T-helper 9 cell (primary cell): ENCODE measurements at places on chromosomes 2 and 18.

DNA sequence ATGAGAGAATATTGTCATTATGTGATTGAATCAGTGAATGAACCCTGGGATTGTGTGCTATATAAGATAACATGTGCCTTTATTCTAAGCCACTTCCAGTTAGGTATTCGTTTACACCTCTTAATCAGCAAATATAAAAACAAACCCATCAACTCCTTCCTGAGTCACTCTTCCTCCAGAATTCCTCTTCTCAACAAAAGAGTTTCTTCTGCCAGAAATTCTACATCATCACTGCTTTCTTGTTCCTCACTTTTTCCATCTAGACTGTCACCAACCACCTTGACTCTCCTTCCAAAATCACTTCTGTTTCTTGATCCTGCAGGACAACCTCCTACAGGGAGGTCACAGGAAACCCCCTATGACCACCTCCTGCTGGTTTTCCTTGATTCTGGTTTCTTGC, 261.4 kb downstream of the CYP26B1 start:
- no peak for DNase-seq

DNA sequence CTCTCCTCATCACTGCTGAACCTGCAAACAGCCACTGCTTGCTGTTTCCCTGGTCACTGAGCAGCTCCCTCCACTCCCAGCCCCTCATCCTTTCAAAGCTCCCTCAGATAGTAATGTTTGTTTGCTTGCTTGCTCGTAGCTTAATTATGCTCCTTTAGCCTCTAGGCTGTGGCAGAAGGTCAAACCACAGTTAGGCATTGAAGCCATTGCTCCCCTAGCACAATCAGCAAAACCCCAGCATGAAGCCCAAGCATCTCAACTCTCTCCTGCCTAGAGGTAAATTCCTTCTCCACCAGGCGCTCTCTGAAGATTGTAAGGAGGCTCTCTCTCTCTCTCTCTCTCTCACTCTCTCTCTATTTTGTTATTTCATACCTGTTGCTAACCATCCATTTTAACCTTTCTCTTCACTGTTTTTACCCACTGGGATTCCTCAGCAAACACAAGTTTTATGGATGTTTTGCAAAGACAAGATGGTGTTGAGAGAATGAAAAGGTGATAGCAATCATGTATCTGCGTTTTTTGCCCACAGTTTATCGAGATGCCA, 135.9 kb upstream of the HNRNPA3 start:
- no peak for DNase-seq

- no peak for DNase-seq
Observed at GRCh38 chr18:67896451-67896850, 379.9 kb upstream of the DSEL start.

- no peak for DNase-seq
Observed at GRCh38 chr2:27184115-27184514, 27.7 kb upstream of the ATRAID start.

GRCh38 chr2:216308576-216308975, 63.7 kb downstream of the MARCHF4 start:
- DNase-seq: no peak

DNA sequence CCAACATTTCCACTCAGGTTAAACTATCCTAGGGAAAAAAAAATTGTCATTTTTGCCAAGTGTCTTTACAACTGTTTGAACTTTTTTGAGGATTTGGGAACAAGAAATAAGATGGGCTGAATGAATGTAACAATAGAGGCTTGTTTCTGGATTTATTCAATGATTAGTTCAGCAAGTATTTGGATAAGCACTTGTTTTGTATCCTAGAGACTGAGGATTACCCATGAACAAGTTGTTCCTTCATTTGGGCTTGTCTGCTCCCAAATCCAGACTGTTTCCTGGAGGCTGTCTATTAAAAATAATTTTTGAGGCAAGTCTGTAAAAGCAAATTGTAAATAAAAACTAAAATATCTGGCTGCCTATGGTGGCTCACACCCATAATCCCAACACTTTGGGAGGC, 62.0 kb upstream of the CSRNP3 start:
- DNase-seq: no peak

- DNase-seq: no peak
Observed at GRCh38 chr2:35428548-35428947, 927.0 kb upstream of the CRIM1 start.

- no peak for DNase-seq
Observed at GRCh38 chr2:237194906-237195305, 109.2 kb downstream of the COPS8 start.

DNA sequence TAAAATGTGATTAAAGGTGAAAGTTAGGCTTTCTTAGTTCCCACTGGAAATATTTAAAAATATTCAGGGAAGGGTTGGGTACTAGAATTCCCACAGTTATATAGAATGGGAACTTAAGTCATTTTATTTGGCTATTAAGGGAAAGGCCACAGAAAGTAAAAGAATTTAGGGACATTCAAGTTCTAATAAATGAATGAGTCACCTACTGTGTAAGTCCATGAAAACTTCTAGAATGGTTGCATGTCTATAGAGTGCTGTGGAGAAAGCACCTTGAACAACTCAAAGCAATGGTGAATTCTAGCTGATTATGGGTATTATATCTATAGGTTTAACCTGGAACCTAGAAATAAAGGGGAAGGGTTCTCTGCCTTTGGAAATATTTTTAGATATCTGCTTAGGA, 28.1 kb upstream of the SLC4A10 start:
- no peak for DNase-seq

DNA sequence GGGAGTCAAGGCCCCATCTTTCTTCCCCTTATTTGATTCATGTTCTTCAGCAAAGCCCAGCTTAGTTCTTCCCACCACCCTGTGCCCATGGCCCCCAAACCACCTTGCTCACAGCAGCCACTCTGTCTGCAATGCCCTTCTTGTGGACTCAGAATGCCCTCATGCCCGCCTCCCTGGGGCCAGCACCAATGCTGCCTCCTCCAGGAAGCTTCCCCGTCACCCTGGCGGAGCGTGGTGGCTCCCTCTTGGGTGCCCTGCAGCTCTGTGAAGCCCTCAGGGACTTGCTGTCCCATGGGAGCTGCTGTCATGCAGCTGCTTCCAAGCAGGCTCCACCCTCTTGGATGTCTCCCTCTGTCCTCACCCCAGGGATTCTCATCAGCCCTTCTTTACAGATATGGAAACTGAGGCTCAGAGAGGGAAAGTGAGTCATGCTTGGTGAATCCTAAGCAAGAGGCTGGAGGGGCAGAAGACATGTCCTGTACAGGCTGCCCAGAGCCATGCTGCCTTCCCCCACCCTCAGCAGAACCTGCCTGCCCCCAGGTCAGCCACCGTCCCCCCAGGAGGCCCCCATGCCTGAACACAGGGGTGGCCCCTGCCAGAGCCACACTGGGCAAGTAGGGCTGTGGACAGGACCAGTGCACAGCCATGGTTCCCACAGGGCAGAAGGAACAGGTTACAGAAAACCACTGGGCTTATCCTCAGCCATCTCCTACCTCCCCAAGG, 11.8 kb upstream of the DUSP2 start:
- no peak for DNase-seq

- DNase-seq: no peak
Observed at GRCh38 chr18:46754661-46755292, 2.1 kb downstream of the ST8SIA5 start.

- DNase-seq: no peak
Observed at GRCh38 chr18:25935356-25935755, 155.1 kb downstream of the SS18 start.

DNA sequence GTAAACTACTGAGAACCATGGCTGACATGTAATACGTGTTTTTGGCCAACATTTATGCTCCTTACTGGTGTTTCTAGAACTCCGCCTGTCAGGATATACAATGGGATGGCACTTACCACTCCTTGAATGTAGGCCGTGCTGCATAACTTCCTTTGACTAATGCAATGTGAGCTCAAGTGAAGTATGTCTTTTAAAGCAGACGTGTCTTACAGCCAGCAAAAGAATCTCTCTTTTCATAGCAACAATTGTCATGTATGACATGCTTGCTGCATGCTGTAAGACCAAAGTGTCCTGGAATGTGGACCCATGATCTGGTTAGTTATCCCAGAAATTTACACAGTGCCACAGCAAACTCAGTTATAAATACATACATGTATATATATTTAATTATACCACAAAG, 1202.7 kb upstream of the PIK3C3 start:
- DNase-seq: no peak
